H4 (cell line): ENCODE measurements at places on chromosomes 3 and 15. TPM values are rescaled to one million over a fixed set of nuclear protein-coding genes. Genes with fewer than 3 reads are reported as not detected.

SLC28A1 gene
- total RNA-seq = 0.08 TPM in 1 of 2 replicates, not detected in the other

PLSCR2 gene
- total RNA-seq = not detected in 2 replicates

CSPG4 gene
- 0.14 TPM in 2 replicates for total RNA-seq

MME gene
- total RNA-seq = 8.4 and 16.0 TPM in 2 replicates

TNFSF10 gene
- total RNA-seq = 3.6 and 9.5 TPM in 2 replicates

MEIS2 gene
- 13.0 and 28.0 TPM in 2 replicates for total RNA-seq

DNA sequence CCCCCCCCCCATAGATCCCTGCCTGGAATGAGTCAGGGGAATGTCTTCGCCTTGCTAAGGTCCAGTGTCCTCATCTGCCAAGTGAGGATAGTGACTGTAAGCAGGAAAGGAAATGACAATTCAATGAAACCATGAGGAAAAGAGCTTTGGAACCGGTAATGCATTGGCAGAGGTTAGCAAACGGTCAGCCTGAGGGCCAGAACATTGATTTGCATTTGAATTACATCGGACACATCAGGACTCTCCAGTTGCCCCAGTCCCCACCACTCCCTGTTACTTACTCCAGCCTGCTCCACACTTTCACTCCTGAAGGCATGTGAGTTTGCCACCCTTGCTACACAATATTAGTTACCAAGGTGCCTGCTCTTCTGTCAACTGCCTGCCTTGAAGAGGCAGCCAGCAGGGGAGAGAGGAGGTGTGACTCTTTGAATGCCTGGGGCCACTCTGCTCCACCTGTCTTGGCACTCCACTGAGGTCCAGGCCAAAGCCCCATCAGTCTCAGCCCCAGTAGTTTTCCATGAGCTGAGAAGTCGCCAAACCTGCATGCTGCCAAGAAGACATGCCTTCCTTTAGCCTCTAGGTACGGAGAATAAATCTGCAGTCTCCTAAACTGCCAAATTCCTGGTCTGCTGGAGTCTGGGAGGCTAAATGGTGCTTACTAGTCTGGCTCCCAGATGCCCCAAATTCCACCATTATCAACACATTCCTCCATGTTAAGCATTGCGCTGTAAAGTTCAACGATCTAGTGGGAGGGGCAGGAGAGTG, 191.7 kb upstream of the TLE3 start:
- DNase-seq = no peak

DNA sequence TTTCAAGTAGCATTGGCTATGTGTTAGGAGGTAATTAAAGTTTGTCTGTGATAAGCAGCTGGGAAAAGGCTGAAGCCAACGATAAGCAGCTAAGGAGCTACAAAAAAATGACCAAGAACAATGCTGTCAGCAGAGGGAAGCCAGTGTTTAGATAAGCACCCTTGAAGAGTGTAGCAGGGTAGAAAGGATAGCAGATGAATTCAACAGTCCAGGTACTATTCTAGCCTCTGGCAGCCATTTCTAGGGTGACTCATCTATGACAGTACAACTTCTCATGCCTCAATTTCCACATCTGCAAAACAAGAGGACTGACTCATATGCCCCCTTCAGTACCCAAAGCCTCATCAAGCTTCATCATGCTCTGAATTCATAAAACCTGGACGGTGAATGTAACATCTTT, 617.6 kb upstream of the UBE2E2 start:
- DNase-seq = no peak

ICE2 gene
- 17.2 and 24.3 TPM in 2 replicates for total RNA-seq

- DNase-seq = peak; percentile 46
These were observed 203.5 kb downstream of the RSRC1 start for GRCh38 chr3:158313338-158313927.

- peak; percentile 7 for DNase-seq
These were observed 140.6 kb upstream of the TMCO5A start for GRCh38 chr15:37793851-37794250.

DNA sequence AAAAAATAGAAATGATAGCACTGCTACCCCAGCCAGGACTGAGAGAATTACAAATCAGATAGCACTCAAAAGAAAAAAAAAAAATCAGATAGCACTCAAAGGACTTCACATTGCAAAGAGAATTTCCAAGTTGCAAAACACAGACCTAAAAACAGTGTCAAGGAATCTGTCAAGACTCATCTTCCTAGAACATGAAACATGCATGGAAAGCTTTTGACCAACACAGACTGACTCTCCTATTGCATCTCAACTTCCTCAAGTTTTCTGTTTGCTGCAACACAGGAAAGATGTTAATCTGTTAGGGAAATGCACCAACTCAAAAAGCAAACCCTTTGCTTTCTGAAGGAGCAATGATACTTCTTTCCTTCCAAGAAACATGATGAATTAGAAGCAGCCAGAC, 42.3 kb downstream of the RAB27A start:
- DNase-seq = no peak

FRMD5 gene
- 0.64 and 1.1 TPM in 2 replicates for total RNA-seq

- no peak for DNase-seq
These were observed 120.4 kb downstream of the PLOD2 start for GRCh38 chr3:146040630-146041029.

GRCh38 chr3:35638980-35639253, 408 bp upstream of the ARPP21 start:
- no peak for DNase-seq

DNA sequence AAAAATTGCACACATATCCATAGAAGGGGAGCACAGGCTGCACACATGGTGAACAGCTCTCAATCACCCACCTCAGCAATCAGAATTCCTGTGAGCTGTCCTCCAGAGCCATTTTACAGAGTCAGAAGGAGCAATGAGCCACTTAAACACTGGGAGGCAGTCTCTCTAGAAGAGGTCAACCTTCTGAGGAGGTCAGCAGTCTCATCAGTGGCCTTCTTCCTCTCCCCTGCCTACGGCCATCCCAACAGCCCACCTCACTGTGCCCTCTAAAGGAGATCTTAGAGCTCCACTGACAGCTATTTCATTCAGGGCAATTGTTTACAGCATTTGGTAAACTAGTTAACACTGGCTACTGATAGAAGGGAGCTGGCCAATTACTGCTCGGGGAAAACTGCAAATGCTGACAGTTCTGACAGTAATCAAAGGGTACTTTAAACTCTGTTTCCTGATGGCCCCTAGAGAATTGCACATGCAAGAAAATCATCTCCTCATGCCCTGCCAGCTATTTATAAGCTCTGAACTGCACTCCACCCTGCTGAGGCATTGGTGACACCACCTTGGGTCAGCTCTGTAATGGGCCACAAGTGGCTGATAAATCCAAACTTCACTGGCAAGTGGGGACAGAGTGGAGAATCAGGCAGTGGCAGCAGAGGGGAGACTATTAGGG, 42.1 kb upstream of the TSPAN3 start:
- DNase-seq = no peak

DNA sequence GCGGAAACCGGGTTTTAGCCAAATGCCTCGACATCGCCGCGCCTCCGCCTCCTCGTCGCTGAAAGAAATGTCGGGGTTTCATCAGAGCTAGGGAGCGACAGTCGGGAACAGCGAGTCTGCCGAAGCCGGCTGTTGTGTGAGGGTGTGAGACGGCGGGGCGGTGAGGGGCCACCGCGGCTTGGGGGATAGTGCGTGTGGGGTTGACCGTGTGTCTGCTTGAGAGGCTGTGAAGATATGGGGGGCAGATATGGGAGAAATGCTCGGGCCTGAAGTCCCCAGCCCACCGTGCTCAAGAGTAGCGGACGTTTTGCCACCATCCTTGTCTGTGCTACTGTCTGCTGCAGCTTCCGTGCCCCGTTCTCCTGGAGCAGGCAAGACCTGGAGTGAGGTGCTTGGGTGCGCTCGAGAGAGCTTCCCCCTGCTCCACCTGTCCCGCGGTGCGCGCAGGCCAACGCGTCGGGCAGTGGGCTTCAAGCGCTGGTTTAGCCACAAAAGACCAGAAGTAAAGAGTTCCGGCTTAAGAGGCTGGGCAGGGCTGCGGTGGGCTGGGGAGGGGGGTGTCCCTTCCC, 716 bp upstream of the ISLR2 start:
- no peak for DNase-seq

- no peak for DNase-seq
These were observed 80.3 kb downstream of the TFG start for GRCh38 chr3:100789579-100789978.

- no peak for DNase-seq
These were observed 255.3 kb upstream of the UBE2E2 start for GRCh38 chr3:22947851-22948250.

DNA sequence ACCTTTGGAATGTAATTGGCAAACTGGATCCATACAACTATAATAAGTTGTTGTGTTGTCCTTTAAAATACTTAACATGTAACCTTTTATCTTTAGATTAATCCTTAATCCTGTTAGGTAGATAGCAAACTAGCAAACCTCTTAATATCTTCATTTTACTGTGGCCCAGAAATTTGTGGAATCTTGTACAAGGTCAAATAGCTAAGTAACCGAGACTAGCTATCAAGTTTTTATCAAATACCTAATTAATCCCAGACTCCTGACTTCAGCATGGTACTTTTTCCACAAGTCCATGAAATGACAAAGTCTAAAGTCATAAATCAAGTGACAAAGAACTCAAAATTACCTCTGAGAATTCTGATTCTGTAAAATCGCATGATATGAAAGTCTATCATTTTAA, 4.4 kb downstream of the GATM start:
- DNase-seq = no peak

RAF1 gene
- total RNA-seq = 81.5 and 89.2 TPM in 2 replicates

FBXW12 gene
- total RNA-seq = 0.08 TPM in 1 of 2 replicates, not detected in the other

DNA sequence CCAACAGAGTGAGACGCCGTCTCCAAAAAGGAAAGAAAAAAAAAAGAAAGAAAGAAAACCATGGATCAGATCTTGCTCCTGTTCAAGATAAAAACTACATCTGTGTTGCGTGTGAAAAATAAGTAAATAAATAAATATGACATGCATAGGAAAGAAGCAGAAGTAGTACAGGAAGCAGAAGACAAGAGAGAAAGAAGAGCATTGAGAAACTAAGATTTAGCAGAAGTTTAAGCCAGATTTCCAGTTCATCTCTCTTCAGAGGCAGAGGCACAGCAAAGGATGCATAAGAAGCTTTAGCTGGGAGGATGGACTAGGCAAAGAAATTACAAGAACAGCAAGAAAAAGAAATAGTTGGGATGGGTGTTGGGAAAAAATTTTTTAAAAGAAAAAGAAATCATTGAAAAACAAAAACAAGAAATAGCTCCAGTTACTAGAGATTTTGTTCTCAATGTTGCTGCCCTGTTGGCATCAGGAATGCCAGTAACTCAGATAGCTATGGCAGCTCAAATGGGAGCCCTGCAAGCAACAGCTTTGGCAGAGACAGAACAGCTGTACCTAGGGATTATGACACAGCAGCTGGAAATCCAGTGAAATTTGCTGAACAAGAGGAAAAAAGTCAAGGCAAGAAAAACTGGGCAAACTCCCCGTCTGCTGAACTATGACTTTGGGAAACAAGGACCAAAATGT, 17.3 kb downstream of the AP3S2 start:
- DNase-seq = no peak

GRCh38 chr3:141680620-141681389, 57.3 kb upstream of the RNF7 start:
- DNase-seq = peak; percentile 68
